ENCODE measurements at places on chromosomes 13 and 19. TPM values are rescaled to one million over a fixed set of nuclear protein-coding genes. Genes with fewer than 3 reads are reported as not detected.

CEACAM16 gene
- 0.09 TPM for total RNA-seq

C19orf47 gene
- total RNA-seq = 4.4 TPM

CYP4F12 gene
- not detected for total RNA-seq

PHLDB3 gene
- total RNA-seq = 12.3 TPM

DAPK3 gene
- 170 TPM for total RNA-seq

SPRED3 gene
- total RNA-seq = 5.3 TPM

PPP1R37 gene
- total RNA-seq = 25.9 TPM

MEF2B gene
- not detected for total RNA-seq

CEACAM4 gene
- not detected for total RNA-seq

SLC15A1 gene
- under 0.01 TPM for total RNA-seq

TBXA2R gene
- total RNA-seq = 1.2 TPM

Measured in endothelial cell of coronary artery (primary cell).